CD8-positive, alpha-beta memory T cell (primary cell): ENCODE measurements at places on chromosomes 2 and 18. TPM values are rescaled to one million over a fixed set of nuclear protein-coding genes. Genes with fewer than 3 reads are reported as not detected.

SERPINB11 gene
- not detected for total RNA-seq

SFXN5 gene
- 16.8 TPM for total RNA-seq

SLC40A1 gene
- total RNA-seq: 1.9 TPM

FBXO15 gene
- 0.77 TPM for total RNA-seq

FOXI3 gene
- not detected for total RNA-seq

PSD4 gene
- 193 TPM for total RNA-seq

KCNJ3 gene
- not detected for total RNA-seq

DSG2 gene
- 0.07 TPM for total RNA-seq

DNA sequence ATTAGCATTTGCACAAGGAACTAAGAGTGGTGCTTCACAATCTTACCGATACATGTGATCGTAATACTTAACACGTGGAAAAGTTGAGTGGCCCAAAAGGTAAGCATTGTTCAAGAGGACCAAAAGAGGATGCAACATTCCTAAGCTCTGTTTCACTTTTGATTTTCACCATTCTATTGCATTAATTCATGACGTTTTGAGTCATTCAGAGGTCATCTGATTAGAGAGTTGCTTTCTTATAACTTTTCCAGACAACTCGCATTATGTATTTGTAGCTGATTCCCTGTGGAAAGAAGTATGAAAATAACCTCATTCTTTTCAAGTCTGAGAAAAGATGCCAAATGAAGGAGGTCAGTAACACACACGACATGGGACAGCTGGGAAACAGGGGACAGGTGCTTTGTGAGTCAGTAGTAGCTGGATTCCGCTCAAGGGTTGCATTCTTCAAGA, 344.4 kb downstream of the RND3 start:
- no peak for DNase-seq

- DNase-seq: no peak
Measured at GRCh38 chr2:171923206-171923605, 945 bp downstream of the HAT1 start.

- DNase-seq: no peak
Measured at GRCh38 chr2:113840518-113840917, 49.4 kb upstream of the ACTR3 start.

- no peak for DNase-seq
Measured at GRCh38 chr2:38057651-38058410, 18.1 kb downstream of the CYP1B1 start.

DNA sequence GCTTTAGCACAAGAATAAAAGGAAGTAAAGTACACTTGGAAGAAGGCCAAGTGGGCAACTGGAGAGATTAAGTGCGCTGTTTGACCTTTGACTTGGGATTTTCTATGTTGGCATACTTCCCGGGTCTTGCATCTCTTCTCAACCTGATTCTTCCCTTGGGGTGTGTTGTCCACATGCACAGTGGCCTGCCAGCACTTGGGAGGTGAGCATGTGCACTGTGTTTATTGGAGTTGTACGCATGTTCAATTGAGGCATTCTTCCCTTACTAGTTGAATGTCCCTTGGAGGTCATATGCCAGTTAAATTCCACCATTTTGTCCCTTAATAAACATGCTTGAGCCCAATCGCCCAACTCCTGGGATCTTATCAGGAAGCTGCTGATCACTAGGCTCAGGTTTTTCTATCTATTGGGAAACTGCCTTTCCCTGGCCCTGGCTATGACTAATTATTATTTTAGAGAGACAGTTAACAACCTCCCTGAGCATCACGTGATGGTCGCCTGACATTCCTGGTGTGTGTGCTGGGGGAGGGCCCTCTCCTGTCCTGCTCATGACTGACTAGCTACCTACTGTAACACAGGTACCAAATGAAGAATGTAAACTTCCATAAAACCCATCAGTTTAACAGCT, 62.5 kb upstream of the RAPGEF4 start:
- DNase-seq: no peak

- no peak for DNase-seq
Measured at GRCh38 chr18:4869155-4869554, 327.9 kb downstream of the AKAIN1 start.

- DNase-seq: no peak
Measured at GRCh38 chr18:58896734-58897508, 32.2 kb downstream of the ZNF532 start.

DNA sequence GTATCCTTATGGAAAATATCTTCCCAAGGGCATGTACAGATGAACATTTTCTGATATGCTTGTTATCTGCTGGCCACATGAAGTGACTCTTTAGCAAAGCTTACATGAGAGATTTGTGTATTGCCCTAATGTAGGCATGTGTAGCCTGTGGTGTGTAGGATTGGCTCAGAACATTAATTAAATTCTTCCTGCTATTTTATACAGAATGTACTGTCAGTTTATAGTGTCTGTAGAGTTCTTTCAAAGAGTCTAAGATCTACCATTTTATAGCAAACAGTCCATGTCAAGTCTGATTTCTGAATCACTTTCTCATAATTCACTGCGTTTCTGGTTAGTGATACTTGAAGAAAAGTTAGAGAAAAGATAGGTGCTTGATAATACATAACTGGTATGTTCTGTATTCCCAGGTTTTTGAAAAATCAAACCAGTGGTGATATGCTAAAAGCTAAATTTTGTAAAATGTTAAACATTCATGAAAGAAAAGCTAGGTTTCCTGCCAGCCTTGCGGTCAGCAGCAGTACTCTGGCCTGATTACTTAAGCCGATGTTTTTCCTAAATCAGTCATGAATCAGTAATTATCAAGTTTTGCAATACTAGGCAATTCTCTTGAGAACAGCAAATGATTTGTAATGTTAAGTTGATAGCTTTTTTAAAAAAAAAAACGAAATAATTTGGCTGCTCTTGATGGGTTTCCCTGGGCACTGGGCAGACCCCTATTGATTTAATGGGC, 30.9 kb upstream of the EFEMP1 start:
- DNase-seq: no peak

- no peak for DNase-seq
Measured at GRCh38 chr18:22165603-22166068, 3.8 kb upstream of the GATA6 start.

DNA sequence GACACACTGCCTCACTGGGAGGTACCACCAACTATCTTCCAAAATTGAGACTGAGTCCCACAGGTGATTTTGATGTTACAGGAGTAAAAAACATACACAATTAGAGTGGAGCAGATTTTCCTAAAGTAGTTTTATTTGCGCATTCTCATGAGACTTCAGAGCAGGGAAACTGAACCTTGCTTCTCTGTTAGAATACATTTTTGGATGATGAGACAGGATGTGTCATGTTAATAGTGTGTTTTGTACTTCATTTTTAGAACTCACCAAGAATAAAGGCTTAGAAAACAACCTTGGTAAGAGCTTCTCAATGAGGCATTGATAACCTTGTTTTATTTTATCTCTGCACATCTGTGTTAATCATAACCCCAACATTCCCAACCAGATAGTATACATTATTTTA, 310.2 kb upstream of the GALNT5 start:
- no peak for DNase-seq

GRCh38 chr18:63951302-63951705, 2.2 kb downstream of the HMSD start:
- DNase-seq: no peak

- no peak for DNase-seq
Measured at GRCh38 chr2:136254681-136255080, 136.7 kb upstream of the CXCR4 start.

GRCh38 chr2:86253424-86253823, 54.2 kb downstream of the MRPL35 start:
- no peak for DNase-seq
